ENCODE measurements at places on chromosomes 11 and 22. TPM values are rescaled to one million over a fixed set of nuclear protein-coding genes. Genes with fewer than 3 reads are reported as not detected.

The KRTAP5-9 gene
- 0.37 TPM for total RNA-seq

The ZP1 gene
- 2.2 TPM for total RNA-seq

DNA sequence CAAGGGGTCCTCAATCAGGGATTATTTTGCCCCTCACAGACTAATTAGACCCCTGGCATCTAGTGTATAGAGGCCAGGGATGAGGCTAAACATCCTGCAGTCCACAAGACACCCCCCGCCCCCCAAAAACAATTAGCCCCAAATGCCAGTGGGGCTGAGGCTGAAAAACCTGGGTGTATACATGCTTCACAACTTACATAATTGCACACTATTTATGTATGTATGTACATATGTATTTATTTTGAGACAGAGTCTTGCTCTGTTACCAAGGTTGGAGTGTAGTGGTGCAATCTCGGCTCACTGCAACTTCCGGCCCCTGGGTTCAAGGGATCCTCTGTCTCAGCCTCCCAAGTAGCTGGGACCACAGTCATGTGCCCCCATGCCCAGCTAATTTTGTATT, 28.8 kb upstream of the SHANK2 start:
- DNase-seq, result no peak

GRCh38 chr11:35398881-35399280, 20.5 kb downstream of the SLC1A2 start:
- DNase-seq, result no peak
